ENCODE measurements at places on chromosomes 13 and 19. TPM values are rescaled to one million over a fixed set of nuclear protein-coding genes. Genes with fewer than 3 reads are reported as not detected.

NPAS1 gene
- polyA plus RNA-seq, result 2.4 TPM

KLK4 gene
- polyA plus RNA-seq, result not detected

DLL3 gene
- polyA plus RNA-seq, result 0.62 TPM

LILRA6 gene
- polyA plus RNA-seq, result 0.85 TPM

CYP4F8 gene
- not detected for polyA plus RNA-seq

PABPC3 gene
- 1.3 TPM for polyA plus RNA-seq

CEACAM8 gene
- 0.32 TPM for polyA plus RNA-seq

EDNRB gene
- 93.1 TPM for polyA plus RNA-seq

SMAD9 gene
- 28.5 TPM for polyA plus RNA-seq

SPRED3 gene
- polyA plus RNA-seq, result 0.80 TPM

SBK3 gene
- polyA plus RNA-seq, result 0.28 TPM

ZNF813 gene
- 7.4 TPM for polyA plus RNA-seq

IRGC gene
- polyA plus RNA-seq, result not detected

RCBTB2 gene
- polyA plus RNA-seq, result 58.1 TPM

CDX2 gene
- polyA plus RNA-seq, result not detected

DNA sequence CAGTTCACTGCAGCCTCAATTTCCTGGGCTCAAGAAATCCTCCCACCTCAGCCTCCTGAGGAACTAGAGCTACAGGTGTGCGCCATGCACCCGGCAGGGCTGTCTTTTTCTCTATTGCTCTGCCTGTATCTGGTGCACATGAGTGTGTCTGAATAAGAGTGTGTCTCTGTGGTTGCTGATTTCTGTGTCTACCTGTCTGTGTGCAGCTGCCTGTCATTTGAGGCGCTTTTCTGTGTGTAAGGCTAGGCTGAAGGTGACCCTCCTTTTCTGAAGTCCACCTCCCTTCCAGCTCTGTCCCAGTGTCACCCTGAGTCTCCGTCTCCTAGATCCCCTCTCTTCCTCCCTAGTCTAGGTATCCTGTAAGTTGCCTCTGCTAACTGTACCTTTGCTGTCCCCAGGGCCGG lies 1.5 kb upstream of the PRR12 start:
- DNase-seq, result no peak

- no peak for DNase-seq
These were observed 45.0 kb downstream of the ZNF85 start for GRCh38 chr19:20968092-20968491.

DNA sequence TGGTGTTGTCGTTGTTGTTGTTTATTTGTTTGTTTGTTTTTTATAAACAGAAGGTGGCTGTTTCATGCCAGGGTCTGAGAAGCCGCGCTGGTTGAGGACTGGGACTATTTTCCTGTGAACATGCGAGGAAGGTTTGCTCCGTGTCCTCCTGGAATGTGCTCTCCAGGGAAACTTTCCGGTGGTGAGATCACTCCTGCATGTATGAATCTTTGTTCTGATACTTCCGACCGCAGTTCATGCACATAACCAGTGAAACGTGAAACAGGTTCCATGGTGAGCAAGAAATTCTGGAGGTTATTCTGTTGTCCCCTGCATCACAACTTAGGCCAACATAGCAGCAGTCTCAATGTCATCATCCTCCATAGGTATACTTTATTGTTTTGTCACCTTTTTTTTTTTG lies 187.6 kb upstream of the ARGLU1 start:
- no peak for DNase-seq

DNA sequence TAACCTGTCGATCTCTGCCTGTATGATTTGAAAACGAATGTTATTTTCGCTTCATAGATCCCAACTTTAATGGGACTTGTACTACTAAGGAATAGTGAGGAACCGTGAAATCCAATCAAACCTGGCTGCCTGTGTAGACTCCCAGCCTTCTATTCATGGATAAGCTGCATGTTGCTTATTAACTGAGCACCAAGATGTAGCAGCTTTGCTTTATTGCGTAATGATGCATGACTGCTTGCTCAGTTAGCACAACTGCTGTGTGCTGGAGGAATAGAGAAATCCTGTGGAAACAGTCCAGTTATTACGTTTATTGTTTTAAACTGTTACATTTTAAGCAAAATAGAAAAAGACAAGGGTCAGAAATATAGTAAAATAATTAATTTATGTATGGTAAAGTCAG lies 108.2 kb downstream of the SHISA2 start:
- DNase-seq, result no peak

DNA sequence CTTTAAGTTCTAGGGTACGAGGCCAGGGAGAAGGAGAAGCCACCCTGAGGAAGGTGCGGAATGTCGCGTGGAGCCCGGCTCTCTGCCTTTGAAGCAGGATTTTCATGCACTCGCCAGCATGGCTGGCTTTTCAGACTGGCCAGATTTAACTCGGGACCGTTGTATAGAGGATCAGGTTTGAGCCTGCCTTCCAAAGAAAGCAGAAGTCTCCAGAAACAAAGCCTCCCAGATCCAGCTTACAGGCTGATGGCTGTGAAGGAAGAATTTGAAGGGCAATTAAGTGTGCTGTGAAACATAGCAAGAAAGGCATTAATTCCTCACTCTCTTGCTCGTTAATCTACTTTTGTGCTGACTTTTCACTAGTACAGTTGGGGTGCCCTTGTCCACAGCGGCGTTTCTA lies 140.2 kb downstream of the SOX1 start:
- peak; percentile 13 for DNase-seq

DNA sequence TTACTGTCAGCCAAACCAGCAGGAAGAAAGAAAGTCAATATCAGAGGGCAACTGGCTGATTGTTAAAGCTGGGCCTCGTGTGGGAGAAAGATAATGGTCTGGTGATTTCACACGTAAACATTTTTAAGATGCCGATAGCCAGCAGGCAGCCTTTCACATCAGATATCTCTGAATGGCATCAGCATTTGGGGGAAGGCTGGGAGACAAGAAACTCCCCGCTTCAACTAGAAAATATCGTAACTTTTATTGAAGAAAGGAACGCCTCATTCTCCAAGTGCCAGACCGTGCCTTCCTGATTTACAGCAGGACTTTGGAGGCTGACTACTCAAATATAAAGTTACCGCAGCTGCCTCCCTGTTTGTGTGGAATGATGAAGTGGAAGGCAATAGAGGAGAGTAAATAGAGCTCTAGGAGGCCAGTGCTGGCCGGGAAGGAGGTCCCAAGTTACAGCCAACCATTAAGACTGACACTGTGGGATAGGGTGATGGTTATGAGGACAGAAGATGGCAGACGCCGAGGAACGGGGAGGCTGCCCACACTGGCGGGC lies 284.3 kb upstream of the MAB21L1 start:
- DNase-seq, result no peak

DNA sequence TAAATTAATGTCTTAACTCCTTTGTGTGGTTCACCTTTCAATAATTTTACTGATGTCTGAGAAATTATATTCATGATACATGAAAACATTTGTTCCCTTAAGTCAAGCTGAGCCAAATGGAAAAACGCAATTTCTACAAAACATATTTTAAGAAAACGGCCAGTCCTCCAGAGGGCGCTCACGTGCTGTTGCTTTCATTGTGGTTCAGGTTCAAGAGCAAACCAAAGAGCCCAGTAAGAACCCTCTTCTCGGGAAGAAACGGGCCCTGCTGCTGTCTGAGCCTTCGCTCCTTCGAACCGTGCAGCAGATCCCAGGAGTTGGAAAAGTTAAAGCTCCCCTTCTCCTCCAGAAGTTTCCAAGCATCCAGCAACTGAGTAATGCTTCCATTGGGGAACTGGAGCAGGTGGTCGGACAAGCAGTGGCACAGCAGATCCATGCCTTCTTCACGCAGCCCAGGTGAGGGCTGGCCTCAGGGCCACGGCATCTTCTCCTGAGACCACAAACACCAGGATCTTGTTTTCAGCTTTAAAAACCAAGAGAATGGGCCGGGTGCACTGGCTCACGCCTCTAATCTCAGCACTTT lies 4.3 kb downstream of the FAAP24 start:
- peak; percentile 63 for DNase-seq

DNA sequence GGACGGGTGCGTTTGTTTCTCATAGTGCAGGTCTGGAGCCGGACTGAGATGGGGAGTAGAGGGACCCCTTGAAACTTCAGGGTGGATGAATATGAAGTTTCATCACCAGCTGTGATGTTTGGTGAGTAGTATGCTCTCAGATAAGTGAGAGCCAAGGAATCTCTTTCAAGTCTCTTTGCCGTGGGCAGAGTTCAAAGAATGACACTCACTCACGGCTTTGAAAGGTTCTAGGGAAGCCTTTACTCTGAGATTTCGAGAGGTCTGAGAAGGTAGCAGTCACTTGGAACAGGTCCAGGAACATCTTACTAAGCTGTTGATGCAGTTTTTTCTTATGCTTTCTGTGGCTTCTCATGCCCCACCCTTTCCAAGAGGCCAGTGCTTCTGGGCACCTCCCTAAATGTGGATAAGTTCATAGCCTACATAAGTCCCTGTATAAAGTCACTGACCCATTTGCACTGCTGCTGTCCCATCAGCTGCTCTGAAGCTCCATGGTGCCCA lies at the start of gene IGFL2:
TSS of gene IGFL2 (plus strand) at position 448 of the 498 bp plus-strand sequence. CDS start at position 489, 41 bp downstream.
- DNase-seq, result no peak

DNA sequence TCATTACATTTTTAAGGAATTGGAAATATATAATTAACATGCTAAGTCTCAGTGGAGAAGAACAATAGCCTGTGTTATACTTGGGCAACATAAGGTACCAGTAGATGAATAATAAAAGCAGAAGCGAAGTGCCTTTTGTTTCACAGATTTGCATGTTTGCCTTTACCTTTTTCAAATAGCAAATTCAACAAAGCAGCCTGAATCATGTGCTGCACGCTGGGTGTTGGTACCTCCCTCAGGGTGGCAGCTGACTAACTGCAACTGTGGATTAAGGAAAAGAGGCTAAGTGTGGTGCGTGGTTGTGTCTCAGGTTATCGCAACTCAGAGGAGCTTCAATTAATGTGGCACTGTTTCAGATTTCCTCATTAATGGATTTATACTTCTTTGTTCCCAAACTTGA lies 189.0 kb downstream of the LMO7 start:
- DNase-seq, result no peak

GRCh38 chr13:98492335-98493041 lies 84.4 kb downstream of the STK24 start:
- DNase-seq, result no peak

- no peak for DNase-seq
These were observed 63.9 kb downstream of the STK24 start for GRCh38 chr13:98512774-98513665.

DNA sequence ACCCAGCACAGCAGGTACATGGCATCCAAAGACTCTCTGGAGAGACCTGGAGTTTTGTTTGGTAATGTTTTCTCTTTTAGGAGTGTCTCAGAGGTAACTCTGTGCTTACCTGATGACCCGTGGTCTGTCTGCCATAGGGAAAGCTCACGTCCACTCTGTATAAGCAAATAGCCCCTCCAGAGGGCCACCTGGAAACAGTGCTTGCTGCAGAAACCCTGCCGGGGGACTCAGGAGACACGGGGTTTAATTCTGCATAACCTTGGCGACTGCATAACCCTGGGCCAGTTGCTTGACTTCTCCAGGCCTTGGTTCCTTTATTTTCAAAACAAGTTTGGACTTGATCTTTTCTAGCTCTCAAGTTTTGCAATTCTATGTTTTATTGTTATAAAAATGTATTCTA lies 187.2 kb upstream of the SOX1 start:
- DNase-seq, result no peak

- DNase-seq, result no peak
These were observed 25.2 kb upstream of the CEACAM1 start for GRCh38 chr19:42553292-42554045.

DNA sequence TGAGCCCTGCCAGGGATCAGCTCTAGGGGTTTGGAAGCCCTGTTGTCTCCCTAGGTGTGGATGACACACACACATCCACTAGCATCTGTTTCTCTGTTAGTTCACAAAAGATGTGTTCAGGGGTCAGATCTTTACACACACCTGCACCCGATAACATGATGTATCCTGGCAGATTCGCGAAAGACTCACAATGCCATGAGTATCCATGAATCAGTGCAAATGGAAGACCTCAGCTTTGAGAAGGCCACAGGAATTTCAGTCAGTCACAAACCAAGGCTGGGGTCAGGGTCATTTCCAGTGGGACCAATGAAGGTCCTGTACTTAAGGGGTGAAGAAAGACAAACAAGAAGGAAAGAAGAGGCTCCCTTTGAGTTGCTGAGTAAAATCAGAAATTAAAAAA lies 898.2 kb downstream of the UQCRFS1 start:
- no peak for DNase-seq

- DNase-seq, result no peak
These were observed 166.2 kb downstream of the ZIC5 start for GRCh38 chr13:99805361-99805760.

DNA sequence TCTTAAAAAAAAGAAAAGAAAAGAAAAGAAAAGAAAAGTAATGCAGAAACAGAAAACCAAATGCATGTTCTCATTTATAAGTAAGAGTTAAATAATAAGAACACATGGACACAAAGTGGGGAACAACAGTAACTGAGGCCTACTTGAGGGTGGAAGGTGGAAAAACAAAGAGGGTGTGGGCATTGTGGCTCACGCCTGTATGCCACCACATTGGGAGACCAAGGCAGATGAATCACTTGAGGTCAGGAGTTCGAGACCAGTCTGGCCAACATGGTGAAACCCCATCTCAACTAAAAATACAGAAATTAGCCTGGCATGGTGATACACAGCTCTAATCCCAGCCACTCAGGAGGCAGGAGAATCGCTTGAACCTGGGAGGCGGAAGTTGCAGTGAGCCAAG lies 8.1 kb downstream of the ZNF708 start:
- no peak for DNase-seq

Measured in renal cortex interstitium (tissue), 15 donors.